ENCODE measurements at places on chromosomes 4 and X. TPM values are rescaled to one million over a fixed set of nuclear protein-coding genes. Genes with fewer than 3 reads are reported as not detected.

- DNase-seq = no peak
Measured at GRCh38 chr4:10917566-10917965, 233.0 kb upstream of the CLNK start.

GRCh38 chr4:136156947-136157346 is 1375.3 kb downstream of the PCDH18 start:
- no peak for DNase-seq

- no peak for DNase-seq
Measured at GRCh38 chrX:145773006-145773405, 44.6 kb upstream of the SLITRK2 start.

DNA sequence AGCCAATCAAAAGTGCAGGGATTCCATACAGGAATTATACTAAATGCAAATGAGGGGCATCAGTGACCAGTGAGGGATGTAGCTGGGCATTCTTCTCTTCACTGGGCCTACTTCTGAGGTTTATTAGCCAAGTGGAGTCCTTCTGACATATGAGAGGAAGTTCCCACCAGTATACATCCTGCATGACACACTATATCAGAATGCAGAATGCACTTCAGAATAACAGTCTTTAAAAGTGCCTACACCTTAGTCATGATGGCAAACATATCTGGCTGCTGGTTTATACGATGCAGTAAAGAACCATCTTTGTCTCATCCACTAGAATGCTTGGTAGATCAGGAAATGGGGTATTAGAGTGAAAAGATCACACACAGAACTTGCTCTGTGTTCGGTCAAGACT is 180.3 kb upstream of the PPARGC1A start:
- peak; percentile 43 for DNase-seq

WDR19 gene
- total RNA-seq = 57.8 TPM
